Activated CD8-positive, alpha-beta memory T cell treated with anti-CD3 and anti-CD28 coated beads for 1 hour (primary cell): ENCODE measurements at places on chromosomes 4 and X.

GRCh38 chrX:105307762-105308161 is 87.3 kb upstream of the TEX13A start:
- DNase-seq: no peak

DNA sequence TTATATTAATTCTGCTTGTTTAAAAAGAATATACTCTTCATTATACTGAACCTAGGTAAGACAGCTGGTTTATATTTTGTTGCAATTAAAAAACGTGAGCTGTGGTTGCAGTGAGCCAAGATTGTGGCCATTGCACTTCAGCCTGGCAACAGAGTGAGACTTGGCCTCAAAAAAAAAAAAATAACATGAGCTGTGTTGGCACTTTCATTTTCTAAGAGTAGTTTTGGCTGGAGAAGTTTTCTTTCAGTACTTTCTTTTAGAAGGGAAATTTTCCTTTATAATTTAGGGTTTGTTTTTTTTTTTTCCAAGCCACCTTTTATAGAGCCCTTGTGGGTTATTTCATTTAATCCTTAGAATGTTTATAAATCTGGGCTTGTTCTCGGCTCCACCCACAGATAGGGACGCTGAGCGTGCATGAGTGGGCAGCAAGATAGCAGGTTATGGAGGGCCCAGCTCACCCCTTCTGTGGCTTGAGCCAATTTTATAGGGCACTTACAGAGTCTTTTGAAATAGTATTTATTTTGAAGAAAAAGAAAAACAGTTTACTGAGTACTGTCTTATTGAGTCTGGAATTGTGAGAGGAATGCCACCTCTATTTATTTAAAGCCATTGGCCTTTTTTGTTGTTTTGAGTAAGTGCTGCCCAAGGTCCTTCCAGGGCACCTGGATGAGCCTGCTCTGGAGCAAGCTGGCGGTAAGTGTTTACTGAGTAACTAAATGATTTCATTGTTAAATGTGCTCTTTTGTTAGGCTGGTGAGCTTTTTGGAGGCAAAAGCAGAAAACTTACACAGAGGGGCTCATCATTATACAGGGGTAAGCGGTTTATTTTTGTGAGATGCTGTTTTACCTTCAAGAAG is 60.9 kb downstream of the HTT start:
- DNase-seq: no peak

- DNase-seq: no peak
These were observed 5.2 kb upstream of the TMEM156 start for GRCh38 chr4:39037491-39037825.

DNA sequence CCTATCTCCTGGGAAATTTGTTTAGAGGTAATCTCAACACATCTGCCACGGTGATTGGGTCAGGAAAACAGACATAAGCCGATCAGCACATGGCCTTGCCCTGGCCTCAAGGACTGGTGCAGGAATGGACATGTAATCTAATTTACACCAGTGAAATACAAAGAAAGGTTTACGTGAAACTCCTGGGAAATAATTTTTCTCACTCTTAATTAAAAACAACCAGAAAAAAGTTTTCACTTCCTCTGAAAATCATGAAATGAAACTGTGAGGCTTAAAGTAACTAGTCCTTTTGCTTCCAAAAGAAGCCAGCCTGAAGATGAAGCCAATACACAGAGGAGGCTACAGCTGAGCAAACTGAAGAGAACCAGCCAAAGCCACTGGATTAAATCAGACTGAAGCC is 154.1 kb upstream of the FAM241A start:
- no peak for DNase-seq

DNA sequence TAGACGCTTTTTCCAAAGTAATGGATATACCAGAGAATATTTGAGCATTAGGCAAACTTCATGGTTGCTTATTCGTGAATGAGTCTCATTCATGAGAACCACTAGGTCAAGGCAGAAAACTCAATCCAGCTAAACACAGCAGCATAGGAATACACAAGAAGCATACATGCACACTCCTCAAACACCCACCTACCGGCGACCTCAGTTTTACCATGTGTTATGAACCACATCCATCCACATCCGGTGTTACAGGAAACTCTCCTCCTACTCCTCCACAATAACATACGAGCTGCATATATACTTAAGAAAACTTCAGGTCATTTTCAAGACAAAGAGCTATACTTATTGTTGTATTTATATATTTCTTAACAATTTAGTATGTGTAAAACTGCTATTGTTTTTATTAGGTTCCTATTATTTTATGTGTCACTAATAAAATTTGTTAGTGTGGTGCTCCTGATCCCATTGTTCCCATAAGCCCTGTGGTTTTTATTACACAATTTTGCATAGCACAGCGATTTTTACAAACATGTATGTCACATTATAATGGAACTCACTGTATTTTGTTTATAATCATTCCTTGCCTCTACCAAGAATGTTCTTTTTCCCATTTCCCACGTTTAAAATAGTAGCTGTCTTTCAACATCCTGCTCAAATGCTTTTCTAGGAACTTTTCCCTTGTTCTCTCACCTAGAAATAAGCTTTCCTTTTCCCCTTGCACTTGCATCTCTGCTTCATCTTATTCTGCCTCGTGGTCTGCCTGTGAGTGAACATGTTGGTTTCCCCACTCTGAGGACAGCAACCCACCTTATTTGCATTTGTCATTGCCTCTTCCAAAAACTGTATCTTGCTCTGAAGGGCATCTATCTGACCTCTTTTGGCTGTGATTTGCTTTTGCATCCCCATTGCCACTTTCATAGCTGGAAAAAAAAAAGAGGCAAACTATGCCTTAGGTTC is 48.3 kb downstream of the STBD1 start:
- no peak for DNase-seq

GRCh38 chr4:25100021-25100555 is 60.2 kb downstream of the SEPSECS start:
- DNase-seq: no peak

GRCh38 chr4:173935622-173936405 is 347.7 kb downstream of the FBXO8 start:
- DNase-seq: no peak

DNA sequence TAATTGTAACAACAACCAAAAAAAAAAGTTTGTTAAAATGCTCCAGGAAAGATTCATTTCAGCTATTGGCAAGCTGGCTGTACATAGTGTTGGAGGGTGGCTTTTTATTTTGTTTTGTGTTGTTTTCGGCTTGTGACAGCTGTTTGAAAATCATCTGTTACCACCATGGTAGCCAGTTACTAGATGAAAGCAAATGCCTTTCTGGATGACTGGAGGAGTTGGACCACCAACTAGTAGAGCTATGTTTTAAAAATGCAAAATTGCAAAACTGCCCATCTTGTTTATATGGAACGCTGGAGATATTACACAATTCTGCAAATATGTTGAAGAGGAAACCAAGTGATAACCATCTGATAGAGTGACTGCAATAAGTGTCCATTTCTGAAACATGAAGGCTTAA is 53.2 kb upstream of the TNIP3 start:
- DNase-seq: no peak

DNA sequence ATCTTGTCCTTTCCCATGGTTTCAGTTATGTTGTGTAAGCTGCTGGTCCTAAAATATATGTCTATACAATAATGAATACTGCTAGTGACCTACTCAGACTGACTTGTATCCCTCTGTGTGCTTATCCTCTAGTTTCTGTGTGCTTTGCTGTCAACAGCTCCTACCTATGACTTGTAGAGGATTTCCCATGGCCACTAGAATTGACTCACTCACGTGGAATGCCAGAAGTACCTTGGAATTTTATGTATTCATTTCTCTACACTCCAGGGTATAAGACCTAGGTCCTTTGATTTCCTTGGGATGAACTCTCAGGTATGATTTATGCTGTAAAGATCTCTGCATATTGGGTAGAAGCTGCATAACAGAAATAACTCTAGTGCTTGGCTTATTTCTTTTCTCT is 279.9 kb upstream of the SLIT2 start:
- DNase-seq: no peak

GRCh38 chr4:185767528-185767927 is 44.5 kb downstream of the SORBS2 start:
- DNase-seq: no peak

DNA sequence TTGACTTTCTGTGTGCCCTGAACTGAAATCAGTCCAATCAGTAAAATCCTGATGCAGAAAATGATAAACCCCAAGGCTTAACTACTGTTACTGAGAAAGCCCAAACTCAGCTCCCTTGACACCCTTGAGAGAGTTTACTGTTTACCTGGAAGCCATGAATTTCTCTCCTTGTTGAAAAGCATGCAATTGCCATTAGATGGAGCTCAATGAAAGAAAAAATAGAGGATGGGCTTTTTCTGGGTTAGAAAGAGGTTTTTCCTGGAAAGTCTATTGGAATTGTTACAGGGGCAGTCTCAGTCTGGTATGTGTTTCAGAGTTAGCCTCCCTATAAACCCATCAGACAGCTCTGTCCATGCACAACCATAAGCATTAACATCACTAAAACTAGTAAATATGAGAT is 66.4 kb upstream of the C4orf54 start:
- no peak for DNase-seq

DNA sequence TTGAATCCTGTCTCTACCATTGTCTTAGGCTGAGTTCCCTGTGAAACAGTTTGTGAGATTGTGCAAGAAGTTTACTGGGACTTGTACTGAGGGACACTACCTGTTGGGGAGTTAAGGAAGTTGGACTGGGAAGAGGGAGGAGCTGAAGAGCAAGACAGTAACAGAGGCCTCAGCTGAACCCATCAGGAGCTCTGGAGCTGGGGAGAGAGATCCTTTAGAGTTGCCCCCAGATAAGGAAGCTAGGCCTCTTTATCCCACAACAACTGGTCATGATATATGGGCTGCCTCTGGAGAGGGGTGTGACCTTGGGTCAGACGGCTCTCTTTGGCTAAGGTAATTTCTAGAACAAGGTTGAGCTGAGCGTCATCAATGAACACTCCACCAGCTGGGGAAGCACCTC is 137.8 kb upstream of the SLC4A4 start:
- no peak for DNase-seq

- DNase-seq: no peak
These were observed 18.6 kb downstream of the ZCCHC4 start for GRCh38 chr4:25330905-25331808.

GRCh38 chr4:112637552-112637866 is 566 bp downstream of the LARP7 start:
- no peak for DNase-seq

DNA sequence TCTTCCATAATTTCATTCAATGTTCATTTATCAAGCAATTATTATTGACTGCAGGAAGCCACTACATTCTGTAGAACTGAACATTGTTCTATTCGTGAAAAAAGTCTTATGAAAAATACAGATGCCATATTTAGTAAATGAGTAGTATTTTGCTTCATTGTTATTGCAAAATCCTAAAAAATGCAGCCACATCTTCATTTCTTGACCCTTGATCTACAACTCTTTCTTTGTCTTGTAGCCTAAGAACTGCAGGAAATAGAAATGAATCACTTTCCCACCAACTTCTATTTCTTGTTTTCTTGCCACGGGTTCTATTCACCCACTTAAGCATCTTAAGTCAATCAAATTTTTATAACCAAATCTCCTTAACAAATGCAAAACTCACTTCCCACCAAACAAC is 63.3 kb downstream of the KCNIP4 start:
- no peak for DNase-seq

GRCh38 chrX:9383655-9384054 is 81.2 kb upstream of the TBL1X start:
- no peak for DNase-seq

- no peak for DNase-seq
These were observed 79.0 kb downstream of the AFAP1 start for GRCh38 chr4:7860600-7861163.

DNA sequence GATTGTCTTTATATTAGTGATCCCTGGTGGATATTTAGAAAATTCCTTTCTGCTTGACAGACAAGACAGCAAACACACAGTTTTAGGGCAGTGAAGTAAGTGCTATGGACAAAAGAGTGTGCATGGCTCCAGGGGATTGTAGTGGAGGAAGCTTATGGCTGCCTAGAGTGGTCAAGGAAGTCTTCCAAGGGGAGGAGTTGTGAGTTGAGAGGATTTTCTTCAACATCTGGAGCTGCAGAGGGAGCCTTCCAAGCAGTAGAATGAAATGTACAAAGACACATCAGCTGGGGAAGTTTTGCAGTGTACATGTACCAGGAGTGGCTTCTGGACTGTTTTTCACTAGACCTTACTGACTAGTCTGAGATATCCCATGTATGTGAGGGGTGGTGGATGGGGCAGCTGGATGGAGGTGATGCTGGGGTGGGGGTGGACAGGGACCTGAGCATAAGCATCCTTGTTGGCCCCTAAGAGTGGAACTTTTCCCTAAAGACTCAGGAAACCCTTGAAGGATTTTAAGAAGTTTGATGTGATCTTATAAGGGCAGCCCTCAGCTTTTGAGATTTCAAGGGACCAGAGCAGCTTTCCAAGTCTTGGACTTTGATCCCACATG is 160.5 kb upstream of the TAPT1 start:
- no peak for DNase-seq

GRCh38 chr4:31088600-31089230 is 368.5 kb downstream of the PCDH7 start:
- no peak for DNase-seq

DNA sequence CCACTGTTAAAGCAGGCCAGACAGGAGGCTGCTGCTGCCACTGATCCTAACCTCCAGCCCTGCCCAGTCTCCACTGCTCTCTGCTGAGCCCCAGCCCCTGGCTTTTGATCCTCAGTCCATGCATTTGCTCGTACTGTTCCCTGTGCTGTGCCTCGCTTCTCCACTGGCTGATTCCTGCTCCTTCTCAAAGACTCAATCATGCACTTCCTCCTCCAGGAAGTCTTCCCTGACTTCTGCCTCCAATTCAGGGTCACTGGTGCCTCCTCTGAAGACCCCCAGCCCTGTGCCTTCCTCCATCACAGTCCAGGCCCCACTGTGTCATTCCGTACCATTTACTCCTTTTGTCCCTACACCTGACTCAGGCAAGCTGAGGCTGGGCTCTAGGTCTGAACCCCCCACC is 230.6 kb upstream of the PSAPL1 start:
- DNase-seq: no peak

DNA sequence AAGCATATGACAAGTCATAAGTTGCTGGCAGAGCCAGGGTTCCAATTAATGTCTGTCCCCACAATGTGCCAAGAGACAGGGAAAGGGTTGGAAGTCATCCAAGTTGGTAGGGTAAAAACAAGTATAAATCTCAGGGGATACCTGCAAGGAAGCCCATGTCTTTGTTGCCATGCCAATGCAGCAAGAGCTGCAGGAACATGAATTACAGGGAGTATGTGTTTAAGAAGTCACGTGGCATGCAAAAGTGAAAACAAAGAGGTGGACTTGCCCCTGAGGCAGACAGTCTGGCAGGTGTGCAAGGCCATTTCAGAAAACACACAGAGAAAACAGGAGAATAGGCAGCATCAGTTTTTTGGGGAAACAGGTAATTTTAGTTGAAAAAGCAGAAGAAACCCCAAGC is 29.4 kb downstream of the C4orf51 start:
- no peak for DNase-seq

GRCh38 chr4:13483136-13483767 is 888 bp downstream of the RAB28 start:
- DNase-seq: no peak
